ENCODE measurements at places on chromosomes 5 and 9.

GRCh38 chr5:153659039-153659736 lies 168.7 kb downstream of the GRIA1 start:
- DNase-seq = peak; percentile 18

DNA sequence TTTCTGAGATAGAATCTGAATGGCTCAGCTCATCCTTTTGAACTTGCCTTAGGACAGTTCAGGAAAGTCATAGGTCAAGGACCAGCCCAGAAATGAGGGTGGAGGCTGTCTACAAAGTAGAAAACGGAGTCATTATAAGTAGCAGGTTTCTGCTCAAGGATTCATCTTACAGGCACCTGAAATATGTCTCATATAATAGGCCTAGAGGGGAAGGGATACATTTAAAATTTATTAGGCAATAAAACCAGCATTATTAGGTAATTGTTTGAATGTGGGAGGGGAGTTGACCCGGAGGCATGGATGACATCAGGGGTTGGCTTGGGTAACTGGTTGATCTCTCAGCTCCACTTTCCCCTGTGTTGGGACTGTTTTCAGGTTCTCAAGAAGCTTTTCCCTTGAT lies 11.9 kb upstream of the GALNT10 start:
- DNase-seq = no peak

GRCh38 chr5:168813184-168813968 lies 234.2 kb upstream of the PANK3 start:
- no peak for DNase-seq

DNA sequence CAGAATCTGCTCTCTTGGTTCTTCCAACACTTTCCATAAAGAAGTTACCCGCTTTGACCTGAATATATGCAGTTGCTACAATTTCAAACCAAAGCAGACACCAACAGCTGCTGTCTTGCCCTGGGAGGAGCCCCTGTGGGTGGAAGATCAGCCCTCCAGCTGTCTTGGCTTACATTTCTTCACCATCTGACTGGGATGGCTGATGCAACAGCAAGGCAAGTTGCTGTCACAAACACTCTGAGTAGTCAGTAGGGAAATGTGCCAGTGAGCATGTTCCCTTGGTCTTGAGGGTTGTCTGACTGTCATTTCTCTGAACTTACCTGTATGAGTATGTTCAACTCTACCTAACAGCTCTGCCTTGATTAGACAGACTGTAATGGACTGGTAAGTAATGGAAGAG lies 152.9 kb downstream of the SGCD start:
- no peak for DNase-seq

- no peak for DNase-seq
These were observed 202.4 kb downstream of the GLIS3 start for GRCh38 chr9:4097515-4097914.

DNA sequence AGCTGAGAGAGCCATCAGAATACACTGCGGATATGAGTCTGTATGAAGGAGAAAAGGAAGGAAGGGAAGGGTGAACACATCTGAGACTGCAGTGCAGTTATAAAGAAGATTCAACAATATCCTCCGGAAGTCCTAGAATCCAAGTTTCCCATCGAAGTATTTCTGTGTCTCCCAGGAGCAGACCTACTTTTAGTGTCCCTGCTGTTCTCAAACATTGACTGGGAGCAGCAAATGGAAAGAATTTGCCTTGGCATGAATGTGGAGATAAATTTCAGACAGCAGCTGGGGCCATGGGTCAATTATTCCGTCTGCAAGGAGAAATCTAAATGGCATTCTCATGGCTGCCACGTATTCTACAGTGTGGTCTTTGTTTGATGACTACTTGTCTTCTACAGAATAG lies 478.1 kb upstream of the SMC2 start:
- DNase-seq = peak; percentile 31

DNA sequence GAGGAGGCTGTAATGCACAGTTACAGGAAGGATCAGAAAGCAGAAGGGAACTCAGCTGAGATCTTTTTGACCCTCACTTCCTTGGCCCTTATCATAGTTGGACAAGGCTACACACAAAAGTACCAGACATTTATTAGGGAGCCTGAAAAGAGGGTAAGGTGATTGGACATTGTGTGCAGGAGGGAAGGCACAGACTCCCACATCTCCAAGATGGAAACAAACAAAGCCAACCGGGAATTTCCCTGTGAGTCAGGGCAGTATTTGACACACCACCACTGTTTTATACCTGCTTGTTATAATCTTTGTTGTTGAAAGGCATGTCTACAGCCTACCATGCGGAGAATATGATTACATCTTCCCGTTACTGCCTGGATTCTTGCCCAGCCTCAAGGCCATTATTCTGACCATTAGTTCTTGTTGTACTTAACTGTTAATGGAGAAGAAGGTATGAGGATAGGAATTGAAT lies 3.0 kb upstream of the CCNG1 start:
- DNase-seq = no peak

All from eye (tissue), 1 donor.